LHCN-M2 (cell line): ENCODE measurements at places on chromosomes 3 and 15. TPM values are rescaled to one million over a fixed set of nuclear protein-coding genes. Genes with fewer than 3 reads are reported as not detected.

- DNase-seq, result peak; percentile 58
Observed at GRCh38 chr3:23991683-23992628, 46.9 kb downstream of the NR1D2 start.

The GPR160 gene
- 0.40 and 1.7 TPM in 2 replicates for total RNA-seq

The PGBD4 gene
- total RNA-seq, result 1.7 and 1.9 TPM in 2 replicates

- peak; percentile 77 for DNase-seq
Observed at GRCh38 chr15:51380999-51381806, 39.7 kb downstream of the GLDN start.
